ENCODE measurements at places on chromosomes 5 and 9. TPM values are rescaled to one million over a fixed set of nuclear protein-coding genes. Genes with fewer than 3 reads are reported as not detected.

GCNT4 gene
- not detected for total RNA-seq

CACNA1B gene
- not detected for total RNA-seq

KCNT1 gene
- total RNA-seq, result not detected

CDKN2B gene
- 9.5 TPM for total RNA-seq

IL3 gene
- not detected for total RNA-seq

C5orf52 gene
- total RNA-seq, result not detected

SOHLH1 gene
- not detected for total RNA-seq

SLCO6A1 gene
- total RNA-seq, result 0.60 TPM

UBE2B gene
- total RNA-seq, result 36.0 TPM

PRSS3 gene
- 7.1 TPM for total RNA-seq

RORB gene
- total RNA-seq, result not detected

ANKRA2 gene
- 19.5 TPM for total RNA-seq

OR1J1 gene
- total RNA-seq, result not detected

DNA sequence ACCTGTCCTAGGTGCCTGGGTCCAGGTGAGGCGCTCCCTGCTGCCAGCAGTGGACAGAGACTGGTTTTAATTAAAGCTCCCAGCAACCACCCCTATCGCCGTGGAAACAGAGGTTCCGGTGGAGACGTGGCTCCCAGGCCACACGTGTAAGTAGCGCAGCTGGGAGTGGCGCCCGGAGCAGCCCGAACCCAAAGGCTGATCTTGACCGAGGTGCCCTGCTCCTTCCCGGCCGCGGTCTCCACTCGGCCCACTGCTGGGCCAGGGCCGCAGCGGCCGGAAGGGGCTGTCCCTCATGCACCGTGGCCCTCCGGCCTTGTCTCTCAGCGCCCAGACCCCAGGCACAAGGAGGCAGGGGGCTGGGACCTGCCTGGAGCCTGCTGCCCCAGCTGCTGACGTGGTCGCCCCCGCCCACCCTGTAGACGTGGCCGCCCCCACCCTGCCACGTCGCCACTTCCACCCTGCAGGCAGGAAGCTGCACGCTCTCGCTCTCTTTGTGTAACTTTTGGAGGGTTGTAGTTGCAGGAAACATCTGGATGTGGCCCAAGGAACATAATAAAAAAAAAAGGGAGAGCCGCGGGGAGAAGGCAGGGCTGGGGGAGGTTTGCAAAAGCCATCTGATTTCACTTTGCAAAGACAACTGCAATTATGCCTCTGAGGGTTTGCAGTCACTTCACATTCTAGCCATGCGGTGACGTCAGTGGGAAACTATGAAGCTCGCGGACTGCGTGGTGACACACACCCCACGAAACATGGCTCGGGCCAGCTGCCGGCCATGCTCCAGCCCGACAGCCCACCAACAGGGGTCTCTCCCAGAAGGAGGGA is 129.9 kb downstream of the RXRA start:
- DNase-seq, result peak; percentile 99

DNA sequence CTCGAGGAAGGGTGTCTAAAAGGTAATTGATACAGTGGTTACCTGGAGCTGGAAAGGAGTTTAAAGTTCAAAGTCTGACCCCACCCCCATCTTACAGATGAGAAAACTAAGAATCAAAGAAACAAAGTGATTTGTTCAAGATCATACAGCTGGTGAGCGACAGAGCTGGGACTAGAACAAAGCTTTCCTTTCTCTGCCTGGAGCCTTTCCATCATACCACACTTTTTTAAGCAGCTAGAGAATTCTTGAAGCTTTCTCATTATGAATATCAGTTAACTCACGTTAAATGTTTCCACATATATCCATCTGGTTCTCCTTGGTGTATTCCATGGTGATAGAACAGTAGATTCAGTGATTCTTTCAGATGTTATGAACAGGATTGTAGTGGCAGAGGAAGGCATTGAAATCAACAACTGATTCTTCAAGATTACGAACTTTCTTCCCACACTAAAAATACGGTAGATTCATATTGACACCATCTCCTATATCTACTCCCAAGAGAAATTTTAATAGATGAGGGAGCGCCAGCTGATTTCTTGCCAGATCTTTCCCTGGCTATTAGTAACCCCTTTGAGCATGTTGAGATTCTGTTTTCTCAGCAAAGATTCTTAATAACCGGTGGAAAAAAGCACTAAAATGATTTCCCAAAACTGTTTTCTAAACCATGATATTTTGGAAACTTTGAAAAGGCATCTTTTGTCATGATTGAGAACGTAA is 233.7 kb downstream of the ADAMTSL1 start:
- no peak for DNase-seq

DNA sequence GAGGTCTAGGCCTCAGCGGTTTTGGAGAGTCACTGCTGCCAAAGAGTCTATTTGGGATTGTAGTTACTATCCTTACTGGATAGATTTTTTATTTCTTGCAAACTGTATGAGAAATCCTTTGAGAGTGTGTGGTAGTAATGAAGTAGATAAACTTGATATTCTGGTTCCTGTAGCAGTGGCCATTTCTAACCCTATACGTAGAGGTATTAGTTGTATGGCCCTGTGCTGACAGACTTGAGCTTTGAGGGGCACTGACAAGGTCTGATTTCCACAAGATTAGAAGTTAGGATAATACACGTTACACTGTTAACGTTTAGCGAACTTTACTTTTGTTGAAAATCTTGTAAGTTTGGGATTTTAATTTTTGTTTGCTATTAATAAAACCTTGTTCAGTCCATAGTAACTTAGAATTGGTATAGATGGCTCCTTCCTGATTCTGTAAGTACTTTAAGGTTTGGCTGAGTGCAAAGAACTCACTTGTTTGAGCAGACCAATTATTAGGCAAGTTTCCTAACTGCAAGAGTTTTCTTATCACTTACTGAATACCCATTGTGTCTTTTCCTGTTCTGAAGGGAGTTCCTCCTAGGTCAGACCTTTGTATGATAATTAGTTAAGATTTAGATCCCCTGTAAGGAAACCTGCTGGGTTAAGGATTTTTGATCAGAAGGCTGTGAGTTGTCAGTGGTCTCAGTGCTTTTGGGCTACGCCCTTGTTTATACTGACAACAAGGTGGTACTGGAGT is 31.4 kb downstream of the GCNT1 start:
- no peak for DNase-seq

GRCh38 chr5:44862808-44863207 is 54.1 kb downstream of the MRPS30 start:
- peak; percentile 42 for DNase-seq

GRCh38 chr9:130191749-130192120 is 19.5 kb downstream of the NCS1 start:
- DNase-seq, result no peak

DNA sequence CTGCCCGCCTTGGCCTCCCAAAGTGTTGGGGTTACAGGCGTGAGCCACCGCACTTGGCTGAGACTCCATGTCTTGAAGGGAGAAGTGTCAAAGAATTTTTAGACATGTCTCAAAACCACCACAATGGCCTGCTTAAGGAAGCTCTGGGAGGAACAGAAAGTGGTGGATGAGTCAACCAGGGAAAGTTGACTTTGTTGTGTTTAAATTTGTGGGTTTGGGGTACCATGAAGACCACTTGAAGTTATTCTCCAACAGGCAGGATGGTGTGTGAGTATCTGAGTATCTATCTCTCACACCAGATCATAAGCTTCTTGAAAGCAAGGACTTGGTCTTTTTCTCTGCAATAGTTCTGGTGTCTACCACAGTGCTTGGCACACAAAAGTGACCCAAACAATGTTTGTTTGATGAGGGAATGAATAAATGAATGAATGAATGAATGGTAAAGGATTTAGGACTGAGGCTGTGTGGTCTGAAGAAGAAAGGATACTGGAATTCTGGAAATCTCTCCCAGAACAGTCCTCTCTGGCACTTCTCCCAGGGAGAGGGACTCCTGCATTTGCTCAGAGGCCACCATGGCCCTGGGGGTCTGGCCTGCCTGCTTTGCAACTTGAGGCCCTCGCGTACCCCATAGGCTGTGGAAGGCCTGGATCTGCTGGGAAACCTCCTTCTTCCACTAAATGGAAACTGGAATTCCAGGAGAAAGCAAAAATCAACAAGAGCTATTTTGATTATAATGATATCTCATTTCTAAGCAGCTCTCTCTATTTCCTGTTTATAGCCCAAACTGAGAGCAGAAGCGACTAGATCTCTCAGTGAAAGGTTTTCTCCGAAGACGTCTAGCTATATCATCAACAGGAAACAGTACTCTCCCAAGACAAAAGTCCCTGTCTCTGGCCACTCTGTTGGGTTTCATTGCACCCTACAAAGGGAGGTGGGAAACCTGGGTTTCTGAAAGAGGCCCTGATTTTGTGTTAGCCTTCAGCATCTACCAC is 187.9 kb downstream of the PALM2AKAP2 start:
- no peak for DNase-seq

- no peak for DNase-seq
Measured at GRCh38 chr5:114332925-114333324, 28.9 kb upstream of the KCNN2 start.

- no peak for DNase-seq
Measured at GRCh38 chr9:91896513-91897121, 53.4 kb downstream of the ROR2 start.

- DNase-seq, result no peak
Measured at GRCh38 chr9:27447031-27447683, 76.9 kb upstream of the IFNK start.

- DNase-seq, result no peak
Measured at GRCh38 chr9:10818206-10818605, 205.4 kb upstream of the PTPRD start.

- no peak for DNase-seq
Measured at GRCh38 chr5:160434022-160434531, 12.4 kb downstream of the PTTG1 start.

DNA sequence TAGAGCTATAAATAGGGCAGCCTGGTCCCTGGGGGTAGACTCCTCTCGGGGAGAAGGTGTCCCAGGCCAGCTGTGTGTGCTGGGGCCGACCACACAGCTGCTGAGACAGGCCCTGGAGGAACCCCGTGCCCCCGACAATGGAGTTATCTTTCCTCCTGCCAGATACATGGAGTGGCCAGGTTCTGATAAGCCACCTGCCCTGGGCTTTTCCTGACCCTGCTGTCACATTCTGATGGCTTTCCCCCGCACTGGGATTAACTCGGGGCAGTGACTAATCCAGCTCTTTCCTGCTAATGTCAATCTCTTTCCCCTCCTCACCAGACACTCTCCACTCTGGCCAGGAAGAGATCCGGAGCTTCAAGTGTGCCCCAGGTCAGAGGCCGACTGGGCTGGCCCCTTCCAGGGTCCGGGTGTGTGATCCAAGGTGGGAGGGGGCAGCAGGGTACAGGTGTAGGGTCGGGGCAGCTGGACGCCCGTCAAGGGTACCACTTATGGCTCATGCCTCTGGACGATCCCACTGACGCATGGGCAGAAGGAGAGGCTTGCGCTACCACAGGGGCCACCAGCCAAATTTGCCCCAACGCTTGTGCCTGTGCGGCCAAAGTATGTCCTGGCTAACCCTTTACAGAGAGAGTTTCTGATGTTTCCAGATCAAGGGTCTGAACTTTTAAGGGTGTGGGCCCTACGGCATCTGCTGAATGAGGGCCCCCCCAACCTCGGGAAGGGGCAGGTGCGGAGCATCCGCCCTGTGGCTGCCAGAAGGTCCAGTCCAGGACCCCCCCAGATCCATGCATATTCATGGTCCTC is 20.6 kb upstream of the COL5A1 start:
- no peak for DNase-seq

DNA sequence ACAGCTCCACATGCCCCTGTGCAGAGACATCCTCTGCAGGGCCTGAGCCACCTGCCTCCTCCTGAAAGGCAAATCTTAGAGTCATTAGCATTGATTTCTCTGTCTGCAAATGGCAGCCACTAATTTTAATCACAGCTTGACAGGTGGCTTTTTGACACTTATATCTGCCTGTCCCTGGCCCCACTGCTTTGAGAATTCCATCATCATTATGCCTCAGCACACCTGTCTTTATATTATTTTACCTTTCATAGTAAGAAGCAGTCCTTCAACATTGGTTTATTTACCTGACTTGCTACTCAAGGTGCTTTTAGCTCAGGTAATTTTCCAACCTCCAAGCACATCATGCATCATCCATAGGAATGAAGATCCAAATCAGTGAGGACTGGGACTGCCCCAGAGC is 451.3 kb downstream of the MTRR start:
- DNase-seq, result no peak

DNA sequence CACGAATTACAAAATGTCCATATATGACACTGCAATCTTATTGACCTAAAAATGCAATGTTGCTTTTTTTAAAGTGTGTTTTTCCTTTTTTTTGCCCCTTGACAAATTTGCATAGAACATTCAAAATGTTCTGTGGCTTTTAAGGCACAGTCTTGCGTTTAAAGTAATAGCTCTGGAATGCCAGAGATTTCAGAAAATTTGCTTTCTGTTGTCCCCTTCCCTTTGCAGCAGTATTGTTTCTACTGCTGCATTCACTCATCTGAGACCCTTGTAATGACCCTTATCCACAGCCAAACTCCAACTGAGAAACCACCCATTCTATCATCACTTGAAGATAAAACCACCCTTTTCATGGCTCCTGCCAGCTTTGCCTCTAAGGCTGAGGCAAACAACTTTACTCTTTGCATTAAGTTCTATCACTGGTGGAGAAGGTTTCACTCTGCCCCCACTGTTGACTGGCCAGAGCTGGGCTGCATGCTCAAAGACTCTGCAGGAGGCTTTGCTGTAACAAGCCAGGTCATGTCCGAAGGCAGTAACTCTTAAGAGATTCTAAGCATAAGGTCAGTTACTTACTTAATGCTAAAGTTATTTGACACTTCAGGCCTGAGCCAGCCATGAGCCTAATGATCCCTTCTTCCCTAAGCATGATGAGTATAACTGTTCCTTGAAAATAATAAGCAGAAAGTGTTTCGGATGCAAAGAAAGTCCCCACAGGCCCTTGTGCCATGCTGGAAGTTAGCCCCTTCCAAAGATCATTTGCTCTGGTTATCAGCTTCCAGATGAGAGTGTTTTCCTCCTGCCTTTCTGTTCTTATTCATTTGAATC is 101.9 kb downstream of the CD180 start:
- DNase-seq, result peak; percentile 32

GRCh38 chr9:16441791-16442190 is 428.7 kb downstream of the BNC2 start:
- DNase-seq, result no peak

DNA sequence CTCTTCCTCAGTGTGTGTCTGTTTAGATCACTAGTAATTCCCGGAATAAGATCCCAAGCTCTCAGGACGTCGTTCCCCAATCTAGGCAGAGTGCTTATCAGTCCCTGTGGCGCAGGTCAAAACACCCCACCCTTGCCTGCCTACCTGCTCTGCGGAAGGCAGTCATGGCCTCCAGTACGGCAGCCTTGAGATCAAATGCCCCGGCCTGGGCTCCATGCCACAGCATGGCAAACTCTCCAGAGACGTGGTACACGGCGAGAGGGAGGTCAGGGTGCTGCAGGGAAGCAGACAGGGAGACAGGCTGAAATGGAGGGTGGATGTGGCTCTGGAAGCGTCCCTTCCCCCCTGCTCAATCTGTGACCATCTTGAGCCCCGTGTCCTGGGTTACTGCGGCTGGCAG is 12.0 kb upstream of the HDHD3 start:
- DNase-seq, result no peak

DNA sequence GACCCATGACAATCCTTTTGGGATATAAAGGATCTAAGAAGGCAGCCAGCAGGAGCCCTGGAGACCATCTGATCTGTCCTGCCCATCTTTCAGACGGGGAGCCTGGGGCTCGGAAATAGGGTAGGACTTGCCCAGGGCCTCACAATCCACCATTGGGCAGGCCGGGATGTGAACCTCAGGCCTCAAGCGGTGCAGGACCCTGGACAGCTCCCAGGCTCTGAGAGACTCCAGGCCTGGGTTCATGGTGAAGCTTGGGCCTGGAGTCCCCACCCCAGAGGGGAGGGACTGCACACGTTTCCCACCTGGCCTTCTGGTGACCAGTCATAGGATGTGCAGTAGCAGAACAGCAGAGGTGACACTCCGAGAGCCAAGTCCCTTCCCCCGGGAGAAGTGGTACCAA is 36.6 kb upstream of the RAPGEF1 start:
- peak; percentile 19 for DNase-seq
